ENCODE measurements at places on chromosomes 6 and 20.

GRCh38 chr6:63099772-63100459 lies 111.4 kb upstream of the FKBP1C start:
- DNase-seq, result no peak

DNA sequence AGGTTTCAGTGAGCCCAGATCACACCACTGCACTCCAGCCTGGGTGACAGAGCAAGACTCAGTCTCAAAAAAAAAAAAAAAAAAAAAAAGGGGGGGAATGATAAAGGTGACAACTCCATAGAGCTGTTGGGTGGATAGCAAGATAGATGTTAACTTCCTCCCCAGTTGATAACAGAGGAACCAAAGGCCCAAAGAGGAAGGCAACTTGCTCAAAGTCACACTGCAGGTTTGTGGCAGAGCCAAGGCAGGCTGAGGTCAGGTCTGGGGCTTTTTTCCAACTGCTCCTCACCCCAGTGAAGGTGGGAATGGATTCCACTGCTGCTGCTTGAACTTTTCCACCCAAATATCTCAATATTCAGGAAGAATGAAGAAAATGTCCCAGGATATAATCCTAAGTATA lies 26.7 kb downstream of the HCK start:
- DNase-seq, result no peak

DNA sequence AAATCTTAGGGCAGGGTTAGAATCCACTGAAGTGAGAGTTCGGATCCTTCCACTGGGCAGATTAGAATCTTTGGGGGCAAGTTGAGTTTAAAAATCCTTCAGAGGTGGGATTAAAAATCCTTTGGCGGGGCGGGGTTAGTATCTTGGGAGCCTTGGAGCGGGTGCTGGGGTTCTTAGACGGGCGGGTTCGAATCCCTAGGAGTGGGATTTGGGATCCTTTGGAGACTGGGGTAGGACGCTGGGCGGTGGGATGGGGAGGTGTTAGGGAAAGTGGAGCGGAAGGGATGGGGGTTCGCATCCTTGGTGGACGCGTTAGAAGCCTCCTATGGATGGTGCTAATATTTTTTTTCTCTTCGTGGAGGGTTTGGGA lies 337 bp upstream of the HCK start:
- DNase-seq, result peak; percentile 30

DNA sequence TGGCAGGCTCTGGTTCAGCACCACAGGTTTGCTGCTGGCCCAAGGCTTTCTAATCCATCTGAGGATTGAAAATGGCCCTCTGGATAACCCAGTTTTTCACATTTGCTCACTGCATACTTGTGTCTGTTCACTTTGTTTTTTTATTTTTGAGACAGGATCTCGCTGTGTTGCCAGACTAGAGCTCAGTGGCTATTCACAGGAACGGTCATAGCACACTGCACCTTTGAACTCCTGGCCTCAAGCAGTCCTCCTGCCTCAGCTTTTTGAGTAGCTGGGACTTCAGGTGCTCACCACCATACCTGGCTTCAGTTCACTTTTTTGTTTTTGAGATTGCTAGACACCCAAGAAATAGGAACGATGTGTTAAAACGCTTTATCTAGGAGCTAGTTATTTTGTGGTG lies 57.9 kb downstream of the ITCH start:
- DNase-seq, result no peak

GRCh38 chr6:168319279-168320111 lies at the start of gene DACT2:
Gene DACT2 (minus strand): TSS chr6:168319777. CDS start chr6:168319633, 144 bp downstream.
- DNase-seq, result no peak

- no peak for DNase-seq
Observed at GRCh38 chr20:58810116-58810878, 40.4 kb downstream of the GNAS-AS1 start.

DNA sequence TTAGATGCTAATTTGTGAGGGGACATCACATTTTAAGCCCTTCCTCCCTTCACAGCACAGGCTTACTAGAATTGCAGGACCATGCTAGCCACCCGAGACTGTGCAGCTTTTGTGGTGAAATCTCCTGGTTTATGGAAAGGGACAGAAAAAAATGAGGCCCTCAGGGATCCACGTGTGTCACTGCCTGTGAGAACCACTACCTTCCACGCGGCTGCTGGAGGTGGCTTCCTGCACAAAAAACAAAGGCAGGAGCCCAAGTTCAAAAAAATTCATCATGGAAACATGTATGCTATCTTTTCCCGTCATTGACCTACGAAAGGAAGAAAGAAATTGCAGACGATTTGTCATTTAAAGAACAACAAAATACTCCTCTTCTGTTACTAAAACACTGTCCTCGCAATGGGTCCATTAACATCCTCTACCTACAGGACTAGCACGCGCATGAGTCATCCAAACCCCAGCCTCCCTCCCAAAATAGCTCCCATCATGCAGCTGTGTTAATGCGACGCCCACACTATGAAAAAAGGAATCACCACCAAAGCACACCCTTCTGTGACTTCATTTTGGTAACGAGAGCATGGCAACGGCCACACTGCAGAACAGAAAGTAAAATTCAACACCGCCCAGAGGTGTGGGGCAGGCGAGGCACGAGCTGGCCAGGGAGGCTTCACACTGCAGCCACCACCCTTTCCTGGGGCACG lies 45.7 kb downstream of the RAMACL start:
- DNase-seq, result no peak

- DNase-seq, result no peak
Observed at GRCh38 chr6:113149511-113149910, 707.6 kb upstream of the MARCKS start.

DNA sequence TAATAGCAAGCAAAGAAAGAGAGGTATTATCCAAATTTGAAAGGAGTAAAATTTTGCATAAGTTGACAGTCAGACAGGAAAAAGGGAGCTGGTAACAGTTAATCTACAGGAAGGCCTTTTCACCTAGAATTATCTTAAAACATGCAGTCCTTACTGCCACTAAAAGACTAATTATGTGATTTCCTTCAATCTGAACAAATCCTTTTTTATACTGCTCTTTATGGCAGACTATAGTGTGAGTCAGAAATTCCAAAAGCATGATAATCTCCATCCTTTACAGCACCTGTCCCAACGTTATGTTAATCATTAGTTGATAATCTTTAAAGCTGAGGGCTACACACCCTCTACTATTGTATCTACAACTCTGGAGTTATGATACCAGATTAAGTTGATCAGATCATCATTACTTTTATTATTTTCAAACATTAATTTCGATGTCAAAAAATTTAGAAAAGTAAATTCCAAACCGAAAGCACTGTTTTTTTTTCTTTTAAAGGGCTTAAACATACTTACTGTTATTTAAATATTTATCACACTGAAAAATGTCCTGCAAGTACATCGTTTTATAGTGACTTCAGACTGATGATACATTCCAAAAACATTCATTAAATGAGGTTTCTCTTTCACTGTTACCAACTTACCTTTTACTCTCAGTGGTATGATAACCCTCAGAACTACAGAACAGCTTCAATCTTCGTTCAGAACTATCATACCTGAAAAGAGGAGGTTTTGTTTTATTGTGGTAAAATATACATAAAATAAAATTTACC lies 33.2 kb upstream of the AKAP7 start:
- DNase-seq, result no peak

- DNase-seq, result no peak
Observed at GRCh38 chr6:119172824-119173223, 94.4 kb upstream of the FAM184A start.

DNA sequence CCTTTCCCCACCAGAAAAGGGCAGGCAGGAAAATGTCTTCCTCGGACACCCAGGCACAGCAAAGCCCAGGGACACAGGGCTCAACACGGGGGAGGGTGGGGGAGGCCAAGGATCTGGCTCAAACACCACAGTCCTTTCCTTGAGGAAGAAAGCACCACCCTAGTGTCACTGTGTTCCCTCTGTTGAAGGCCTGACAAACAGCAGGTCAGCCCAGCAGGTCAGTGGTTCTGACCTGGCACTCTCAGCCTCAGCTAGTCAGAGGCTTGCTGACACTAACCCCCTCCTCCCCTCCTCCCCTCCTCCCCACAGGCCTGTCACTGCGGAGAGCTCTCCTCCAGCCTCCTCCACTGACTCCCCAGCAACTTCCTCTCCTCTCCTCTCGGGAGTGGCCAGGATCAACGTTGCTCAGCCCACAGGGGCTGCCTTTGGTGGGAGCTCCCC lies 239.6 kb downstream of the LRFN2 start:
- no peak for DNase-seq

DNA sequence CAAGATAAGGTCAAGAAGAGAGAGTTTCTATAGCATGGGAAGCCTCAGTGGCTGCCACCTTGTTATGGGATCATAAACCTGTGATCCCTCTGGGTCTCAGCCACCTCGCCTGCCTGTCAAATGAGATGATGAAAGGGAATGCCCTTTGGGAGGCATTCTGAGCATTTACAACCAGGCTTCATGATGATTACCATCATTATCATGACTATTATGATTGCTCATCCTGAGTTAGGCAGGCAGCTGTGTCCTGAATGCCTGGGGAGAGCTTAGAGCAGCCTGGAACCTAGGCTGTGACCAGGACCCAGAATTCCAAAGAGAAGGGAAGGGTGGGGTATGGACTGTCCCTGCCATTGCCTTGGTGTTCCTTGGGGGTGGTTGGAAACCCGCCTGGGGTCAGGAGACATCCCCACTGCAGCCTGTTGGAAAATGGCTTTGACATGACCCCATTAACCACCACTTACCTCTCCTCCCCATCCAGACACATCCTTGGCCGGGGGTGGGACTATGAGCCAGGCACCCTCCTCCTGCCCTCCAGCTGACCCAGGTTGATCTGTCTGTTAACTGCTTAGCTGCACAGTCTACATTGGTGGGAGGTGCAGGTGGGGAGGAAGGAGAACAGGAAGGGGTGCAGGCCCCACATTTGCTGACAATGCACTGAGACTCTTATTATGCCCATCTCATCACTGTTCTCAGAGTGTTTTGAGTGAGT lies 51.9 kb downstream of the LRFN2 start:
- no peak for DNase-seq

DNA sequence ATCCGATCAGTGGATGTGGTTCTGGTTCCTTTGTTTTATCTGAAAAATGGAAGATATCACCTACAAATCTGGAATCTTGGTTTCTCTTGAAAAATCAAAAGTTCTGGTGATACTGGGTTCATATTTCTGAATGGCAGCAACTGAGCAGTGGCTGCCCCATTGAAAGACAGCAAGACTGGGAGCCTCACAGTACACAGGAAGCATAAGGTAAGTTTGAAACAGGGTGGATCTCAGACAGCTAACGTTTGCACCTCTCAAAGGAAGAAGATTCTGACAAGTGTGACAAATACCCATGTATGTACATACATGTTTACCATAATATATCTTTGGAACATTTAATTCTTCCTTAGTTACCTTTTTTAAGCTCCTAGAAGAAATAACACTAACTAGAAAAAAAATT lies at the start of gene SAMD3:
SAMD3 (minus strand) TSS at position 177 of the 400 bp plus-strand sequence. CDS start 7,678 bp downstream, outside the sequence.
- no peak for DNase-seq

DNA sequence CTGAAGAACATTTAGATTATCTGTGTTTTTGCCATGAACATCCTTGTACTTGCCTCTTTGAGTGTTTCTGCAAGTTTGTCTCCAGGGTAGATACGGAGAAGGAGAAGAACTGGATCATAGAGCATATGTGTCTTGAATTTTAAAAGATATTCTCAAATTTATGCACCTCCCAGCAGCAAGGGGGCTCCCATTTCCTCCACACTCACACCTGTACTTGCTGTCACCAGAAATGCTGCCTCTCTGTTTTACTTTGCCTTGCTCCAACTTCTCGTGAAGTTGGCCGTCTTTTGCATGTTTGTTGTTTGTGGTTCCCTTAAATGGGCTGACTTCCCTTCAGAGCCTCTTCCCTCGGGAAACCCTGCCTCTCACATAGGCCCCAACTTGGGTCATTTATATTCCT lies 171.0 kb downstream of the TFAP2C start:
- no peak for DNase-seq

- DNase-seq, result no peak
Observed at GRCh38 chr6:2641044-2641725, 109.5 kb downstream of the MYLK4 start.

DNA sequence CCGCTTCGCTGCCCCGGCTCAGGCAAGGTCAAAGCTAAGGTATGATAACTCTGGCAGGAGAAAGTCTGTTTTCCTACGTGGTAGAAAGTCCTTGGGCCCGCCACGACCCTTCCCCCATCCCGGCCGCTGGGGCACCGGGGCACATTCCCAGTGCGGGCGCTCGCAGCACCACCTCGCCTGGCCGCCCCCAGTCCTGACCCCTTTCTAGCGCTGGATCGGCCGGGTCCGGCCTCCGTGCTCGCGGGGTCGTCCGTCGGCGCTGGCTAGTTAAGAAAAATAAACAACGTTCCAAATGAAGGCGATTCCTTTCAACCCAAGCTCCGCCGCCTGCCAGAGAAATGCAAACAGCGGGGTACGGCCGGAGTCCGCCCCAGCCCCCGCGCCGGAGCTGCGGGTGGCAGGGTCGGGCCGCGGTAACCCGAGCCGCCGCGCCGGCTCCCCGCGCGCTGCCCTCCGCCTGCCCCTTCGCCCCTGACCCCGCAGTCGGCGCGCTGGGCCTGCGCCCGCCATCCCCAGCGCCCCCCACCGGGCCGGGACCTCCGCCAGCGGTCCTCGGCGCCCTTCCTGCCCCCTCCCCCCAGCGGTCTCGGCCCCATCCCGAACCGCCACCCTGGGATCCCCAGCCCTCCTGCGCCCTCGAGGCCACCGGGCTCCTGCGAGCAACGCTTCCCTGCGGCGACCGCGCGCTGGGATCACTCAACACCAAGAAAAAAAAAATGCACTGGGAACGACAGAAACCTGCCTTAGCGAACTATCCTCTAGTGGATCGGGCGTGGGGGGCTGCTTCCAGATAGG lies 37.6 kb downstream of the NCR2 start:
- no peak for DNase-seq

DNA sequence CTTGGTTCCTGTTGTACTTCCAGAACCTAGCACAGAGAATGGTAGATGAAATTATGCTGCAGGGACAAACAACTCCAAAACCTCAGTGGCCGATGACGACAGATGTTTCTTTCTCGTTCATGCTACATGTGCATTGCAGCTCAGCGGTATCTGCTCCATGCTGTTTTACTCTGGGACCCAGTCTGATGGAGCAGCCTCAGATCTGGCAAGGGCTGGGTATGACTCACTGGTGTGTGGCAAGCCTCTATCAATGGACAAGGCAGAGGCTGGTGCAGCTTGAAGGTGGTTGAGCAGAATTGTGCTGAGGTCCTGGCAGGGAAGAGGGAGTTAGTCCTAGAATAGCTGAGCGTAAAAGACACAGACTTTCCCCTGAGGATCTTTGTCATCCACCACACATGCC lies 10.3 kb upstream of the BLCAP start:
- no peak for DNase-seq

DNA sequence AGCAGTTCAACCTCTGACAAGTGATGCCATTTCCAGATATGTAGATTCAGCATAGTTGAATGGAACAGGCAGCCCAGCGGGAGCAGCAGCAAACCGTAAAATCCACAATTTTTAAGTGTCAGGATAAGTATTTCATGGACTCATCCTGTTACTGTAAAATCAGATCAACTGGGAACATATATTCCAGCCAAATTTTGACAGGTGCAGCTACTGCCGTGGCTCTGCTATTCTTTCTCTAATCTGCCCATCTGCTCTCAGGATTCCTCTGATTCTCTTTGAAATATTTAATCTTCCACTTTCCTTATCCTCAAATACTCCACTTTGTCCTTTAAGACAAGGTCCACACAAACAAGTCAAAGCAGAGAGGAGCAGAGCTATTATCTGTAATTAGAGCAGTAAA lies 245.4 kb upstream of the ASCC3 start:
- DNase-seq, result no peak
